Stimulated activated CD4-positive, alpha-beta T cell treated with anti-CD3 and anti-CD28 coated beads, Interleukin-1b, Interleukin-23, amount 100 ng/mL, for 1 hour (primary cell): ENCODE measurements at places on chromosomes 6 and 20.

DNA sequence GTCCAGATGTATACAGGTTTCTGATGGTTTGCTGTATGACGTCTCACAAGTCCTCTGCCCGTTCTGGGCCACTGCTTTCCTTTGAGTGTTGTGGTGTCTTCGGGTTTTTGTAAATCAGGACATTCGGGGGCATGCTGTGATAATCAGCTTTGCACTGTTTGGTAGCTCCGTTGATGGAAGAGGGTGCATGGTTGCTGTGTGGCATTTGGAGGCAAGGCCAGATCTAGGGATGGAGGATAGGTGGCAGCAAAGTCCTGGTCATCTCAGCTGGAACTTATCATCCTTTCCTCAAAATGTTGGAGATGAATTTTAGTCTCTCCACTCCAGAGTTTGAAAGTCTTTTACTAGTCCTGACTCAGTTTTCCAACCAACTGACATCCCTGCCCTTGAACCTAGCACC, 91.0 kb downstream of the SCP2D1 start:
- DNase-seq = no peak

GRCh38 chr6:75203721-75204120, 2.1 kb downstream of the COL12A1 start:
- DNase-seq = no peak

GRCh38 chr20:45552456-45552855, 5.3 kb upstream of the EPPIN start:
- DNase-seq = no peak

- no peak for DNase-seq
These were observed 18.7 kb upstream of the RALGAPB start for GRCh38 chr20:38453941-38454340.
